ENCODE measurements at places on chromosomes 12 and 14. TPM values are rescaled to one million over a fixed set of nuclear protein-coding genes. Genes with fewer than 3 reads are reported as not detected.

GRCh38 chr12:115864396-115864795 is 413.1 kb downstream of the MED13L start:
- H3K4me1 ChIP-seq: no peaks in the 10 kb centered on the region
- H3K4me3 ChIP-seq: no peak overlapping the region
- H3K27me3 ChIP-seq: no peaks in the 10 kb centered on the region
- no peaks in the 10 kb centered on the region for H3K36me3 ChIP-seq
- H3K27ac ChIP-seq: no peak overlapping the region

DNA sequence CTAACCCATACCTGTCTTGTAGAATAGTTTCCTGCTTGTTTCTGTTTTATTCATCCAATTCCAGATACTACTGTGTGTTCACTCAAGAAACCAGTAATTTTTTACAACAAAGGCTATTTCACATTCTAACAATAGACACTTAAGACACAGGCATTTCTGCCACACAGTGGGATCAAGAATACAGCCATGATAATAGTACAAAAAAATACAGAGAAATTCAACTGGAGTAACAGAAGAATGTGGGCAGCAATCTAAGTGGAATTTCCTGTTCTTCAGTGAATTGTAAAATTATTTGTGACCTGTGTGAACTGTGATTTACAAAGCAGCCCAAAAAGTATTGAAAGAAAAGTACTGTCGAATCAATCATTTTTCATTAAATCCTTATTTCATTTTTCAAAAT is 282.9 kb downstream of the CCER1 start:
- H3K27ac ChIP-seq: no peak overlapping the region
- no peaks in the 10 kb centered on the region for H3K36me3 ChIP-seq
- no peaks in the 10 kb centered on the region for H3K27me3 ChIP-seq
- H3K4me1 ChIP-seq: no peaks in the 10 kb centered on the region
- DNase-seq: no peak

Gene GYS2
- total RNA-seq: 0.12 TPM

GRCh38 chr14:22800346-22800745 is 14.9 kb downstream of the SLC7A7 start:
- H3K4me3 ChIP-seq: no peak overlapping the region
- H3K36me3 ChIP-seq: no peaks in the 10 kb centered on the region
- no peaks in the 10 kb centered on the region for H3K4me1 ChIP-seq
- H3K27me3 ChIP-seq: no peaks in the 10 kb centered on the region
- DNase-seq: no peak
- no peak overlapping the region for H3K27ac ChIP-seq

DNA sequence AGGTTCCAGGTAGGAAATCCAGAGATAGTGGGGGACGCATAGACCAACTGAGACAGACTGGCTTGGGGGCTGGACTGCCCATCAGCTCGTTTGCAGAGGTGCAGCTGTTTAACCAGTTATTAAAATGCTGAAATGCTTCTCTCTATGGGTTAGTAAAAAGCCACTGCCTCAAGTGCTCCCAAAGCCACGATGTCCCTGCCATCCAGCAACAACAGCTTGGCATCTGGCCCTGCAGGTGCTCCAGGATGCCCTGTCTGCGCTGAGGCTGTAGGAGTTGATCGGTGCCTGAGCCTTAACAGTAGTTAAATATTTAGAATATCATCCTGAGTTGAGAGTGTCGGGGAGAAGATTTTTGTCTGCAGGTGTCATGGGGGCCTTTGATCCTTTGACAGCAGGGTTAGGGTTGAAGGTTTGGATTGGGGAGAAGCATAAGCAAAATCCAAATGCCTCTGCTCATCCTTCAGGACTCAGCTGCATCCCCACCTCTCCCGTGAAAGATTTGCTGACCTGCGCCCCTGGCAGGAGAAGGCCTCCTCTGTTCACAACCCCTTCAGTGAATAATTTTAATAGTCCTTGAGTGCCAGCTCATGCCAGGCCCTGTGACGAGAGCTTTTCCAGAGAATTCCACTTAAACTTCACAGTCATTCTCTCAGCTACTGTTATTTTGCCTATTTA is 127.3 kb upstream of the PWP1 start:
- H3K4me1 ChIP-seq: no peaks in the 10 kb centered on the region
- DNase-seq: no peak

DNA sequence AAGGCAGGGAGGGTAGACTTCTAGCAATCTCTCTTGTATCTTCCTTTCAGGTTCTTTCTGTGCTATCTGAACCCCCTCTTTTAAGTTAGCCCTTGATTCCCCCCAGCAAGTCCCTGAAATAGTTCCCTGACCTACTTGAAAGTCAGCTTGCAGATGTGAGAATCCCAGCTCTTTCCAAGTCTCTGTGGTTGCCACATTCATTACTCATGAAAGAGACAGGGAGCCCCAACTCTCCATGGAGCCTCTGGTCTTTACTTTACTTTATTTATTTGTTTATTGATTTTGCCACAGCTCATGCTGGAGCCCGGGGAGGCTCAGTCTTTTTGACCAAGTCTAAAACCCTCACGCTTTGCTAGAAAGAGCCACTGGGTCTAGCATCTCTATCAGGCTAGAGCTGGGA is 193.6 kb upstream of the FAR2 start:
- H3K36me3 ChIP-seq: no peaks in the 10 kb centered on the region
- no peaks in the 10 kb centered on the region for H3K27me3 ChIP-seq
- H3K27ac ChIP-seq: no peak overlapping the region
- H3K4me3 ChIP-seq: no peak overlapping the region

GRCh38 chr14:59601056-59601455 is 24.4 kb upstream of the CCDC175 start:
- no peaks in the 10 kb centered on the region for H3K4me1 ChIP-seq
- H3K36me3 ChIP-seq: no peaks in the 10 kb centered on the region
- no peak for DNase-seq
- no peaks in the 10 kb centered on the region for H3K27me3 ChIP-seq
- no peak overlapping the region for H3K4me3 ChIP-seq

DNA sequence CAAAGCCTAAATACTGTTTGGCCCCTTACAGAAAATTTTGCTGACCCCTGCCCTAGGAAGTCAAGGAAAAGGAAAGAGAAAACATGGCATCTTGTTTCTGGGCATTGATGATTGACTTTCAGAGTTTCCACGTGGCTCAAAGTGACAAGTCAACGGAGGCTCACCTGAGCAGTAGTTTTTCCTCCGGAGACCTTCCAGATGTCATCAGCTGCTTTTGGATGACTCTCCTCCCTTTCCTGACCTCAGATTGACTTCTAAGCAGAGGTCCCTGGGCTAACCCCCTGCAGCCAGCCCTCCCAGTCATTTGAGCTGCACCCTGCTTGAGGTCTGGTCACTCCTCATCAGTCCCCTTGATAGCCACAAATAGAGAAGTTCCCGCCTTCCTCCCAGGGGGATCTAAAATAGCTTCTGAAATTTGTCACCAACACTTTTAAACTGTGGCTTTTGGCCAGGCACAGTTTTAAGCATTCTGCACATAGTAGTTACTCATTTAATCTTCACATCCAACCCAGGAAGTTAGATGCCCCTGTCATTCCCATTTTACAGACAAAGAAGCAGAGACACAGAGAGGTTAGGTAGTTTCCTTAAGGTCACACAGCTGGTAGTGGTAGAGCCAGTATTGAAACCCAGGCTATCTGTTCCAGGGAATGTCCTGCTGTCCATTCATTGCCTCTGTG is 143.4 kb downstream of the CHST11 start:
- H3K4me1 ChIP-seq: peaks cover 9% of the 10 kb centered on the region
- H3K4me3 ChIP-seq: no peak overlapping the region
- no peaks in the 10 kb centered on the region for H3K36me3 ChIP-seq
- H3K27me3 ChIP-seq: no peaks in the 10 kb centered on the region
- no peak overlapping the region for H3K27ac ChIP-seq

Gene AMN
- total RNA-seq: 0.22 TPM

DNA sequence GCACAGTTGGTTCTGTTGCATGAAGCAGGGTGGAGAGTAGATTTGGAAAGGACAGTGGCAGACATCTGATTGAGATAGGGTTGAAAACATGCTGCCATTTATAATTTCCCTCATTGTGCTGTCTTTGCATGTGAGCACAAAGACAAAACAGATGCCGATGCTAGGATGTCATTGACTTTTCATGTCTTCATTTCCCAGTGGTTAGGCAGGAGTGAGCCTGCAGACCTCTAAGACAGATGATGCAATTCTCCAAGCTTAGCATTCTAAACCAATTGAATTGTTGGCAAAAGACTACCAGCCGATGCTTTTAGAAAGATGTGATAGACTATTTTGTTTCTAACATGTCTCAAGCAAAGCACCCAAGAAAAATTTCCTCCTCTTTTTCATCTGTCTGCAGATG is 37.1 kb upstream of the PELI2 start:
- DNase-seq: no peak
- H3K27me3 ChIP-seq: no peaks in the 10 kb centered on the region
- H3K27ac ChIP-seq: no peak overlapping the region
- no peaks in the 10 kb centered on the region for H3K36me3 ChIP-seq
- no peak overlapping the region for H3K4me3 ChIP-seq

DNA sequence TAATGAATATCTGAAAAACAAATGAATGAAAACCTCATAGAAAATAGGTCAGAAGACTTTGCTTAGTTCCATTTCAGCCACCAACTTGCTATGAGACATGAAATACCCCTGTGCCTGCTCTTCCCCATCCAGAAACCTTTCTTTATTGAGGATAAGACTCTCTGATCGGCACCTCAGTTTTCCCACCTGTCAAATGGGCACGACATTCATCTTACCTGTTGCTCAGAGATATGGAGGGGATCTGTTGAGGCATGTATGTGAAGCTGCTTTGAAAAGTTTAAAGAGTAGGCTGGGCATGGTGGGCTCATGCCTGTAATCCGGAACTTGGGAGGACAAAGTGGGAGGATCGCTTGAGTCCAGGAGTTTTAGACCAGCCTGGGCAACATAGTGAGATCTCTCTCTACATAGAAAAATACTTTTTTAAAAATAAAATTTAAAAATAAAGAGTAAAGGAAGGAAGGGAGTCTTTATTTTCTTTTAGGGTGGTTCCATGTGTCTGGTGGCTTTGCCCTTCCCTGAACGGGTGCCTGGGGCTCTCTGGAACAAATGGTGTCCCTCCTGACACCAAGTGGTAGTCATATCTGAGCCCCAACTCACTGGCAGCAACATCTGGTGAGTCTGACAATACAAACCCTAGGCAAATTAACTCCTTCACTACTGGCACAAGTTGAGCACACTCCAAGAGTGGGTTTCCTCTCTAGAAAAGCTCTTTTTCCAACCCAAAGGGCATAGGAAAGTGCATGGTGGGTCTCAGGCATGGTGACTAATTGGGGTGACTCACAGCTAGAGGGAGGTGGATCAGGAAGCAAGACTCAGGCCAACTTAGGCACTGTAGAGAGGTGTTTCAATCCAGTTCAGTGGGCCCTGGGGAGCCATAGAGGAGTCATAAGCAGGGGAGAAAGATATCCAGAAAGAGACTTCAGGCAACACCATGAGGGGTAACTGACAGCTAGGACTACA is 42.1 kb downstream of the MAP1LC3B2 start:
- no peak overlapping the region for H3K27ac ChIP-seq
- H3K4me3 ChIP-seq: no peak overlapping the region
- no peaks in the 10 kb centered on the region for H3K36me3 ChIP-seq
- DNase-seq: no peak

- H3K4me3 ChIP-seq: no peak overlapping the region
- no peak for DNase-seq
- no peak overlapping the region for H3K27ac ChIP-seq
- no peaks in the 10 kb centered on the region for H3K36me3 ChIP-seq
- H3K27me3 ChIP-seq: no peaks in the 10 kb centered on the region
Measured at GRCh38 chr12:45934956-45935355, 55.4 kb downstream of the SCAF11 start.

- H3K4me3 ChIP-seq: no peak overlapping the region
- DNase-seq: no peak
- H3K27ac ChIP-seq: no peak overlapping the region
- no peaks in the 10 kb centered on the region for H3K27me3 ChIP-seq
- no peaks in the 10 kb centered on the region for H3K36me3 ChIP-seq
- no peaks in the 10 kb centered on the region for H3K4me1 ChIP-seq
Measured at GRCh38 chr14:75589931-75590330, 11.5 kb downstream of the FLVCR2 start.

Gene RD3L
- not detected for total RNA-seq

Gene OR4E2
- not detected for total RNA-seq

Gene OTOGL
- 0.12 TPM for total RNA-seq

DNA sequence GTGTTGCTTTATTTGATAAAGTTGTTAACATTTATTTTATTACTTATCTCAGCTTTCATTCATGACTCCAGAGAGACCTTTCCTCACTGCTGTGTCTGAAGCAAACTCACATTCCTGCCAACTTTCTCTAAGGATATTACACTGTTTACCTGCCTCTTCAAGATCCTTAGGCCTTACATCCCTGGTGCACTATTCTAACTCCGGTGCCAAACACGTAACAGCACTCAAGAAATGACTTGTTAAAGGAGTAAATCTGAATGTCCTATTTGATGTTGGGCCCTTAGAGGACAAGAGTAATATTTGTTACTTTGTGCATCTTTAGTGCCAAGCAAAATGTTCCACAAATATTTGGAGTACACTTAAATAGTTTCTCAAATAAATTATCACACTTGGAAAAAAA is 324.1 kb upstream of the FLRT2 start:
- H3K4me1 ChIP-seq: no peaks in the 10 kb centered on the region
- no peaks in the 10 kb centered on the region for H3K27me3 ChIP-seq
- no peak overlapping the region for H3K27ac ChIP-seq
- H3K36me3 ChIP-seq: no peaks in the 10 kb centered on the region
- no peak overlapping the region for H3K4me3 ChIP-seq
- no peak for DNase-seq

DNA sequence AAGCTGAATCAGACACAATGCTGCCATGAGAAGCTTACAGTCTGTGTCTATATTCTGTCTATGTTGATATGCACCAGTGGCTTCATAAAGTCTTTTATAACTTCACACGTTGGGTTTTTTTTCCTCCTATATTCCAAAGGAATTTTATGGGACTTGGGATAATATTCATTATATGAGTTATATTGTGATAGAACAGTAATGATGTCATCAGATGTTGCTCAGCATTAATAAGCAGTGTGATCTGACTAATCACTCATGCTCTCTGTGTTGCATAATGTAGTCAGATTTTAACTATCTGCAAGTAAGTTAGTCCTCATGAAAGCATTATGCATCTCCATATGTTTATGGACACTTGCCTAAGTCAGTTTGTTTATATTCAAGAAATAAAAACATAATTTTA is 159.6 kb downstream of the PLCZ1 start:
- H3K27ac ChIP-seq: no peak overlapping the region
- no peak overlapping the region for H3K4me3 ChIP-seq
- no peaks in the 10 kb centered on the region for H3K4me1 ChIP-seq
- H3K36me3 ChIP-seq: no peaks in the 10 kb centered on the region
- no peak for DNase-seq
- H3K27me3 ChIP-seq: no peaks in the 10 kb centered on the region

Gene CRACR2A
- total RNA-seq: 5.8 TPM

Data from ovary (tissue), 10 donors.